NCI-H187 (cell line): ENCODE measurements at places on chromosomes 12 and 14.

GRCh38 chr12:54161481-54162437 lies 27.0 kb downstream of the SMUG1 start:
- DNase-seq, result peak; percentile 28

- no peak for DNase-seq
Observed at GRCh38 chr14:104573930-104574329, 5.6 kb upstream of the C14orf180 start.

GRCh38 chr14:63717702-63718101 lies 10.2 kb downstream of the SGPP1 start:
- no peak for DNase-seq

GRCh38 chr12:21183721-21184275 lies 52.8 kb downstream of the SLCO1B1 start:
- no peak for DNase-seq

- DNase-seq, result no peak
Observed at GRCh38 chr14:106831322-106831720, 1304.9 kb downstream of the TMEM121 start.

DNA sequence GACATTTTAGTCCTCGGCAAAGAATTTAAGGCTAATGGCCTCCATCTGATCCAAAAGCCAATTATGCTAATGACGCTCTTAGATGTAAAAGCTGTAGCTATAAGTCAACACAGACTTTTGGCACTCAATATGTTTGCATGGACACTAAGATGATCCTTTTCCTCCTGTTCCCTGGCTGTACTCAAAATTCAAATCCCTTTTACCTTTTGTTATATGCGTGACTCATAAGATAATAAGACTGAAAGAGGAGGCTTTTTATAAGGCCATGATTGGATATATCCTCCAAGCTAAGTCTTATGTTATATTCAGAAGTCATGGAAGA lies 89.8 kb downstream of the PDZRN4 start:
- DNase-seq, result no peak

- DNase-seq, result no peak
Observed at GRCh38 chr14:96958057-96958456, 160.9 kb downstream of the VRK1 start.

GRCh38 chr12:26823390-26823789 lies 9.6 kb downstream of the ITPR2 start:
- DNase-seq, result no peak

DNA sequence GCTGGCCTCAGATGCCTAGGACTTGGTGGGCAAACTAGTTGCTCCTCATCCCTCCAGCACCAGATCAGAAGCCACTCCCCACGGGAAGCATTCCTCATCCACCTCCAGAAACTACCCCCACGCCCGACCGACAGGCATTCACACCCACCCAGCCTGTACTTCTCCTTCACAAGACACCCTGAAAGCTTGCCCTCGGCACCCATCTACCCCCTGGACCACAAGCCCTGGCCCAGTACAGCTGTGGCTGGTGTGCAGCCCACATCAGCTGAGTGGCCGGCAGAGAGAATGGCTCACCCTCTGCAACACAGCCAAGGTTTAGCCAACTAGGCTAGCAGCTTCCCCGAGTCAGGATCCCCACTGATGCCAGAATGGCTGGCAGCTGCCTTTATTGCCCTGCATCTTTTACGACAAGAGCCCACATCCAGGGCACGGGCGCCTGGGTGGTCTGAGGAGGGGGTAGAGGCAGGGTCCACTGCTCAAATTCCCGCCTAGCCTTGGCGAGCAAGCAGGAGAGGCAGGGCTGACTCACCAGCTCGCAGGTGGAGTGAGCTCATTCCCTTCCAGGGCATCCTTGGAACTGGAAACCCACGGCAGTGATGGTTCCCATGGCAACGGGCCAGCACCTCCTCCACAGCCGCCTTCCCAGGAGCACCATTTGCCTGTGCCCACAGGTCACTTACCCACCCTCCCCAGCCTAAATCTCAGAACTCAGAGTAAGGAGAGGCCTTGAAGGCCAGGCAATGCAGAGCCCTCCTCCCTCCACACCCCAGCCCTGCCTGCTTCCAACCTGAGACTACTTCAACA lies 17.1 kb downstream of the ACTN1 start:
- DNase-seq, result no peak

GRCh38 chr12:106281056-106281782 lies 21.3 kb upstream of the TCP11L2 start:
- no peak for DNase-seq

GRCh38 chr14:77485901-77486678 lies 12.5 kb downstream of the ISM2 start:
- no peak for DNase-seq

DNA sequence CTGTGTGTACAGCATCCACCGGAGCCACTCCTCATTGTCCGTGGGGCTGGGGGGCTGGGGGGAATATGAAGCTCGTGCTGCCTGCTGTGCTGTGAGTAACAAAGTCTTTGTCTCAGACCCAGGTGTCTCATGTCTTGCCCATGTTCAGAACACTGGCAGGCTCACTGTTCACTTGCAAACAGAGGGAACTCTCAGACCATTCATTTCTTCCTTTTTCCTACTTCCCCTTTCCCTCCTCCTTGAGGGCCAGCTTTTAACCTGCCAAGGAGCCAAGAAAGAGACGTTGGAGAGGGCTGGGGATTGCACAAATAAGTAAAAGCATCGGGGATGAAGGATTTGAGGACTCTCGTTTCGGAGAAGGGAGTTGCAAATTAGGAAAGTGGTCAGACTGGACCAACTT lies 21.6 kb downstream of the GPR132 start:
- no peak for DNase-seq

- DNase-seq, result no peak
Observed at GRCh38 chr14:54669721-54670561, 103.0 kb downstream of the SAMD4A start.

- DNase-seq, result no peak
Observed at GRCh38 chr12:19775241-19775640, 335.9 kb downstream of the AEBP2 start.

DNA sequence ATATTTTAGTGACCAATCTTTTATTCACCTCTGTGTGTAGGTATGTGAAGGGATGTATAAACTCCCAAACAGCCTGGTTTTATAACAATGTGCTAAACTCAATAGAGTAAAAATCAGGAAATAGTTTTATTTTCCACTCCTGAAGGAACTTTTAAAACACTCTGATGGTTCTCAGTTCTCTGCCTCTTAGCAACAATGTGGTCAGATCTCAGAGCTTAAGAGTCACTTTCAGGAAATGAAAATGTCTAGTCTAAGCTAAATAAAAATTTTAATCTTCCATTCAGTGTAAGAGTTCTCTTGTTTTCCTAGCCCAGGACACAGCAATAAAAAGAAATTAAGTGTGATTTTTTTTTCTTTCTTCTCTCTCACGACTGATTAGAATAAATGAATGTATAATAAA lies 718.0 kb downstream of the C12orf50 start:
- no peak for DNase-seq

DNA sequence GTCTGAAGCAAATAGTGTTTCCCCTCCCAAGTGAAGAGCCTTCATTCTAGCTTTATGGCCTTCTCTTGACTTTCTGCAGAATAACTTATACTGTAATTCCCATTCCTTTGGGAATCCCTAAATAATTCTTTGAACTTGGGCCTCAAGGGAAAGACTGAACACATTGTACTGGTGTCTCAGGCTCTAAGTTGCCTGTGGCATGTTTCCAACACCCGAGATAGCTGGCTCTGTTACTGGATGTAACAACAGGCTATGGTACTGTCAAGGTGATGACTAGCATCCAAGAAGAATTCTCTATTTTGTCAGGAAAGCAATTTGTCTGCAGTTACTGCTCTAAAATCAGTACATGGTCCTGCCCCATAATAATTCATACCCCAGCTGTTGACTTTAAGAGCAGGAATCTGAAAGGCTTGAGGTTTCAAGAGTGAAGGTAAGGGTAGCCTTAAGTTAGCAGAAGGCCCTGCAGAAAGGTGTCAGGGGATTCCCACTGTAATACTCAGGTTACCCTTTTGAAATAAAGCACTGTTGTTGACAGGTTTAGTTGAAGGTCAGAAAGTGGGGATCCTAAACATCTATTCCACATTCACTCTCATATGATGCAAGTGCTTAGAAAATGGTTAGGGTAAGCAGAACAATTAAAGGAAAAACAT lies 5.2 kb downstream of the GPX2 start:
- no peak for DNase-seq

DNA sequence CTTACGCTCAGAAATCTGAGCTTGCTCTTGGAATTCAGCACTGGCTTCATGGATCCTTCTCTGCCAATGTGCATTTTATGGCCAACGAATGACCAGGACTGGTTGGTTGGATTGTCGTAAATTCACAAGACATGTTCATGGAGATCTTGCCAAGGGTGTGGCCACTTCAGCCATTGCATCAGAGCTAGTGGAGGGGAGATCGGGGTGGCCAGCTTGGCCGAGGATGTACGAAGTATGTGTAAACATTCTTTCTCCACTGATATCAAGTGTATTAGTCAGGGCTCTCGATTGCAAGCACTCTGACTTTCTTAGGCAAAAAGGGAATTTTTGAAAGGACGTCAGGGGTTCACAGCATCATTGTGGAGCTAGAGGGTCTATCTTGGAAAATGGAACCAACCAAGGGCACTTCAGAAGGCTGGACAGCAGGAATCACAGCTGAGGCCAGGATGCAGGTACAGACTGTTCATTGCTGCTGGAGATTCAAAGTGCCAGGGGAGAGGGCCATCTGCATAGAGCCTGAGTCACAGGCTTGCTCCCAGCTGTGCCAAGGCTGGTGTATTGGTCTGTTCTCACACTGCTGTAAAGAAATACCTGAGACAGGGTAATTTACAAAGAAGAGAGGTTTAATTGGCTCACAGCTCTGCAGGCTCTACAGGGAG lies 32.9 kb upstream of the ADGRD1 start:
- DNase-seq, result no peak

- DNase-seq, result no peak
Observed at GRCh38 chr14:53011053-53011462, 60.2 kb upstream of the FERMT2 start.

- DNase-seq, result no peak
Observed at GRCh38 chr12:122322501-122322900, 56.2 kb upstream of the VPS33A start.

GRCh38 chr12:115828168-115828567 lies 449.3 kb downstream of the MED13L start:
- DNase-seq, result no peak
